Mesothelial cell of epicardium (in vitro differentiated cells): ENCODE measurements at places on chromosomes 1 and 21.

DNA sequence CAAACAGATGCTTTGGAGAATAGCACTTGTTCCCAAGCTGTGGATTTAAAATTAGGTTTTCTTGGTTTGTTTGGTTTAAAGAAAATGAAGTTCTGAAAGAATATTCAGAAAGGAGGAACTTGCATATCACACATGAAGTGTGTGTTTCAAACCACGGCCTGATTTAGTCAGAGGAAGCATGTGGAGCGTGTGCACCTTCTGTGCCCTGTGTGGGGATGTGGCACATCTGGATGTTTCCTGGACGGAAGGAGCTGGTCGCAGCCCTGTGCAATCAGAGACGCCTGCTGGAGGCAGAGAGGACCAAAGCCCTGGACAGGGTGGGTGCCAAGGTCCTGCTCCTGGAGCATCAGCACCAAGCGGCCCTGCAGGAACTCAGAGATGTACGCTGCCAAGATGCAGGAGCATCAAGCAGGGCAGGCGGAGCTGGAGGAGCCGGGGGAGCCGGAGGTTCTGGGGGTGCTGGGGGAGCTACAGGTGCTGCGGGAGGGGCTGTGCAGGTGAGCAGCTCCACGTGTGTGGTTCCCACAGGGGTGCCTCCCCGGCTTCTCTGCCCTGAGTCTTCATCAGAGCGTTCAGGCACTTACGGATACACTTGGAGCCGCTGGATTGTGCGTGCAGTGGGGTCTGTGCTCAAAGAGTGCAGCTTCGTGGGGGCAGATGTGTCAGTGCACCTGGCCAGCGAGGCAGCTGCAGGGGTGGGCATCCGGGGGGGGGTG, 45.7 kb downstream of the PCNT start:
- no peak overlapping the region for H3K4me3 ChIP-seq
- H3K27ac ChIP-seq: no peak overlapping the region
- DNase-seq: no peak

DNA sequence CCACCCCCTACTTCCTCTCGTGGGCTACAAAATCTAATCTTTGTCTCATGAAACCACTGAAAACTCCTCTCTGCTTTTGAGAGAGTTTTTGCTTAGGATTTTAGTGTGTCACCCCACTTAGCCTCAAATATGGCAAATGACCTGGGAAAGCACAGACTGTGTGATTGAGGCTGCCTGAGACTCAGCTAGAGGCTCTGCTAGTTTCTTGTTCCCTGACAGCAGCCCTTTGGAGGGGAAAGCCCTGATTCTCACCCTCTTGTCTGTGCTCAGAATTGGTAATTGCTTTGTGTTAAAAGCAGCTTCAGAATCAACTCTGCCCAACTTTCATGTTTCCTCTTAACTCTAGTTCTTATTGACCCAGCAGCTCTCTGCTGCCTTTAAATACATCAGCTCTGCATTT, 85.6 kb upstream of the ZP4 start:
- DNase-seq: no peak
- no peaks in the 10 kb centered on the region for H3K36me3 ChIP-seq
- H3K4me3 ChIP-seq: no peak overlapping the region
- H3K4me1 ChIP-seq: no peaks in the 10 kb centered on the region
- H3K27ac ChIP-seq: no peak overlapping the region

DNA sequence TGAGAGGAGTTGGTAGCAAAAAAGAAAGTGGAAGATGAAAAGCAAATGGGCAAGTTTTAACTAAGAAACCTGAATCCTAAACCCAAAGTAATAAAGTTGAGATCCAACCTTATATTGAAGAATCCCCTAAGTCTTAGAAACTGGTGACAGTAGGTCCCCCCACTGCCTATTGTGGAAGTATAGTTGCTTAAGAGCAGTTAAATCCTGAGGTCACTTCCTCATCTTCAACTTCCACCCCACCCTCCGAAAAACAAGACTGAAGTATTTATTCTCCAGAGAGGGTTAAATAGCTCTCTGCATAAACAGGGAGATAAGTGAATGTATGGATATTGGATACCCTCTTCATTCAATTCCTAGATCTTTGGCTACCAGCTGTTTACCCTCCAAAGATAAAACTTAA, 3.3 kb upstream of the DSTYK start:
- H3K36me3 ChIP-seq: no peaks in the 10 kb centered on the region
- no peak for DNase-seq
- H3K4me3 ChIP-seq: no peak overlapping the region
- H3K4me1 ChIP-seq: peaks cover 14% of the 10 kb centered on the region
- peaks cover 11% of the 10 kb centered on the region for H3K27me3 ChIP-seq

DNA sequence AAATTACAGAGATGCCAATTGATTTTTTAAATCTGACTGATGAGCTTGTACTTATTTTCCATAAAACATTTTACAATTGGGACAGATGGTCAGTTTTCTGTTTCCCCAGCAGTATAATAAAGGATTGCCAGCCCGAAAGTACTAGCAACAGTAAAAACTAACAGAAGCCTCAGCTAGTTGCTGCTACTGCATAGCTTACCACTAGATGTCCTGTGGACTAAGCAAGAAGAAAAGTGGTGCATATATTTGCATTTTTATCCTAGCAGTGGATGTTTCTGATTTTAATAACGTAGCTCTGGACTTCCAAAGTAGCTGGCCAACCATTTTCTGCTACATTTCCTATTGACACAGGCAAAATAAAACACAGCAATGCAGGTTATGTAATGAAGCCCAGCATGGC, 241.5 kb downstream of the BARHL2 start:
- no peak overlapping the region for H3K4me3 ChIP-seq
- H3K27ac ChIP-seq: no peak overlapping the region
- peaks cover 15% of the 10 kb centered on the region for H3K27me3 ChIP-seq
- H3K4me1 ChIP-seq: peaks cover 3% of the 10 kb centered on the region

DNA sequence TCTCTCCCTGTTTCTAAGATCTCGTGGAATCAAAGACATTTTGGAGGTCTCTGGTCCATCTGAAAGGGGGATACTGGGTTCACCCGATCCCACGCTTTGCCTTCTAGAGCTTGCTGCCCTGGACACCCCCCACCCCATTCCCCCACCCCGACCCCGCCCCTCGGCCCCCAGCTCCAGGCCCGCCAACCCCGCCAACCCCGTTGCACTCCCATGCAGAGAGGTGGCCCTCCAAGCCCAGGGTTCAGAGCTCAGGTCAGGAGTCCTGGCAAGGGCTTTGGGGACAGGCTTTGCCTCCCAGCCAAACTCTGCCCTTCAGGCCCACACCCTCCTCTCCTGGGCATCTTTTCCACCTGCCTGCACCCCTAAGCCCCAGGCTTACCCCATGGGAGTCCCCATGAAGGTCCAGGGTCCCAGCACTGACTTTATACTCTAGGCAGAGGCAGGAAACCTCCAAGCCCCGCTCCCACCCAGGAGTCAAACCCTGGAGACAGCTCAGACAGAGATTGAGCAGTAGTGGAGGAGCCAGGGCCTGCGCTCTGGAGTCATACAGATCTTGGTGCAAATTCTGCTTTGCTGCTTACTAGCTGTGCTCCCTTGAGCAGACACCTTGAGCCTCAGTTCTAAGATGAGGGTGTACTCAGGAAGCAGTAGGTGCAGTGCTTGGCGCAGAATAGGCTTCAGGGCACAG, 155.9 kb downstream of the FOXD2 start:
- peaks cover 4% of the 10 kb centered on the region for H3K4me1 ChIP-seq
- peaks cover 26% of the 10 kb centered on the region for H3K27me3 ChIP-seq
- DNase-seq: no peak
- H3K27ac ChIP-seq: no peak overlapping the region
- no peaks in the 10 kb centered on the region for H3K36me3 ChIP-seq
- peak overlapping the region; percentile 24 for H3K4me3 ChIP-seq

- peak overlapping the region; percentile 83 for H3K27ac ChIP-seq
- H3K36me3 ChIP-seq: no peaks in the 10 kb centered on the region
- no peak overlapping the region for H3K4me3 ChIP-seq
- DNase-seq: peak; percentile 92
- no peaks in the 10 kb centered on the region for H3K27me3 ChIP-seq
Measured at GRCh38 chr1:226827968-226828513, 42.4 kb upstream of the PSEN2 start.

DNA sequence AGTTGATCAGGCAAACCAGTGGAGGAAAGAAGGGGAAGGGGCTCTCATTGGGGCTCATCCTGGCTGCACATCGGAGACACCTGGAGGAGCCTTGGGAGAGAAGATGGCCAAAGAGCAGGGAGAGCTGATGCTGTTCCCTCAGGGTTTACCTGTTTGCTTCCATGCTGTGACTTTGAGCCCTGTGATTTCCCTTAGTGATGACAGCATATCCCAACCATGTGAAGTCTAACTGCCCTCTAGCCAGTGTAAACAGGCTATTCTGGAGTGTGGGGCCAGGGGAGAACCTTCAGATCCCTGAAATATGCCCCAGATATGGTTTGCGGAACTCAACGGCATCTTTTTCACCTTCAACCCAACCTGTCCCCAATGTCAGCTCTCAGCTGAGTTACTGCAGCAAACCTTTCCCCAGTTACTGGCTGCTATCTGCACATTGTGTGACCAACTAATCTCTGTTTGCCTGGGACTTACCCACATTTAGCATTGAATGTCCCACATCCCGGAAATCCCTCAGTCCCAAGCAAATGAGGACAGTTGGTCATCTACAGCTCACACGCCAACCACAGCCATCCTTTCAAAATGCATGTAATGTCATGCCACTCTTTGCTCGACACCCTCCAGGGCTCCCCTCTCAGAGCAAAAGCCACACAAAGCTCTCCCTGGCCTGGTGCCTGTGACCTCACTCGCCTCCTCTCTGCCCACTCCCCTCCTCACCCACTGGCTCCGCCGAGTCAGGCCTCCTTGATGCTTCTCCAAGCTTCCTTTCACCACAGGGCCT, 242.3 kb downstream of the KCNJ6 start:
- no peaks in the 10 kb centered on the region for H3K4me1 ChIP-seq
- no peaks in the 10 kb centered on the region for H3K36me3 ChIP-seq
- DNase-seq: no peak
- no peak overlapping the region for H3K27ac ChIP-seq

DNA sequence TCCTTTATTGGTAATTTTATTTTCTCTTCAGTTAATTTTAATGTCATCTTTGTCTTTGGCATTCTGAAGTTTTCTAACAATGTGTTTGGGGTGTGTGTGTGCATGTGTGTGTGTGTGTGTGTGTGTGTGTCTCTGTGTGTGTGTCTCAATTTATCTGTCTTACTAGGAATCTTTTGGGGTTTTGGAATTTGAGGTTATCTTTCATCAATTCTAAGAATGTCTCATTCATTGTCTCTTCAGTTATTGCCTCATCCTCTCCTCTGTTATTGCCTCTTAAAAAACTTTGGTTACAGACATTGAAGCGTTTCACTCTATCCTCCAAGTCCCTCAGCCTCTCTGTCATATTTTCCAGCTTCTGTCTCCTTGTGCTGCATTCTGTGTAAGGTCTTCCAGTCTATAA, 18.1 kb upstream of the SAMD13 start:
- H3K27ac ChIP-seq: no peak overlapping the region
- no peak overlapping the region for H3K4me3 ChIP-seq
- DNase-seq: no peak
- no peaks in the 10 kb centered on the region for H3K4me1 ChIP-seq
- H3K36me3 ChIP-seq: peaks cover 4% of the 10 kb centered on the region
- no peaks in the 10 kb centered on the region for H3K27me3 ChIP-seq

- H3K27ac ChIP-seq: no peak overlapping the region
- H3K4me1 ChIP-seq: no peaks in the 10 kb centered on the region
- no peaks in the 10 kb centered on the region for H3K27me3 ChIP-seq
- no peak overlapping the region for H3K4me3 ChIP-seq
- H3K36me3 ChIP-seq: no peaks in the 10 kb centered on the region
- DNase-seq: no peak
Measured at GRCh38 chr1:162305969-162306368, 70.7 kb downstream of the SPATA46 start.
